Fibroblast of villous mesenchyme (primary cell): ENCODE measurements at places on chromosomes 13 and 19.
A peak's percentile ranks its signal among the peaks of the same experiment; 100 is the strongest.

- no peak for DNase-seq
These were observed 35.6 kb upstream of the TFDP1 start for GRCh38 chr13:113548778-113549621.

DNA sequence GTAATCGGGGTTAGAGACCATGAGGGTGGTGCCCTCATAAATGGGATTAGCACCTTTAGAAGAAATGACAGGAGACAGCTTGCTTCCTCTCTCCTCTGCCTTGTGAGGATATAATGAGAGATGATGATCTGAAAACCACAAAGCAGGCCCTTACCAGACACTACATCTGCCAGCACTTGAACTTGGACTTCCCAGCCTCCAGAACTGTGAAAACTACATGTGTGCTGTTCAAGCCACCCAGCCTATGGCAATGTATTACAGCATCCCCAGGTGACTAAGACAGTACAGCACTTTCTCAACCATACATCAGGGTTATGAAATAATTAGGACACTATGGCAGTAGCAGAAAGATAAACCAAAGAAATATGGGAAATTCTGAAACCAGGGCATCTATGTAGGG, 7.4 kb downstream of the ZNF564 start:
- DNase-seq = peak; percentile 19

GRCh38 chr13:75855847-75856246, 219.7 kb downstream of the LMO7 start:
- DNase-seq = no peak

- DNase-seq = no peak
These were observed 188.3 kb upstream of the MAB21L1 start for GRCh38 chr13:35664747-35665146.

DNA sequence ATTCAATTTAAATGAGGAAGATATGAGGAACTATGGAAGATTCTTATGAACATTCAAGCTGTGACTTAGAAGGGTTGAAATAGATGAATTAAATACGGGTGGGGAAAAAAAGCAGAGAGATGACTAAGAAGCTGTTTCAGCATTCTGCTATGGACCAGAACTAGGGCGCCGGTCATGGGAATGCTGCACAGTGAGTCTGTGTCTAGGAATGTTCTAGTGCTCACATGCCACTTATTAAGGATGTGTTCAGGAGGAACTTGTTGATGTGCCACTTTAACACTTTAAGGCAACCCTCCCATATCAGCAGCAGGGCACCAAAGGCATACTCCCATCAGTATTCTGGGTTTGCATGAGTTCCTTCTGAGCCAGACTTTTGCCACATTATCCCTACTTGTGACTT, 152.1 kb downstream of the POSTN start:
- peak; percentile 90 for DNase-seq

DNA sequence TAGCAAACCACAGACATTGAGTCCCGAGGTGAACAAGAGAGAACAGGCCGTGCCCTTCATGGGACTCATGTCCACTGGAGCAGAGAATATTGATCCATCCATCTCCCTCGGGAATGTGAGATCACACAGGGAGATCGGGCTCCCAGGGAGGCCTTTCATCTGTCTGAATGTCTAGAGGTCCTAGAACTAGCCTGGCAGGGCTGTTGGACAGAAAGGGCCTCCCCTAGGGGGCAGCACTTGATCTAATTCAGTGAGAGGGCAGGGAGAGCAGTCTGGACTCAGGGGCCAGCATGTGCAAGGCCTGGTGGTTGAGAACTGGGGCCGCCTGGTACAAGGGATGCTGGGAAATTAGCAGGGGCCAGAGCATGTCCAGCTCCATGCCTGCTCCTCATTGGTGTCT, 4.3 kb downstream of the RUVBL2 start:
- peak; percentile 47 for DNase-seq

DNA sequence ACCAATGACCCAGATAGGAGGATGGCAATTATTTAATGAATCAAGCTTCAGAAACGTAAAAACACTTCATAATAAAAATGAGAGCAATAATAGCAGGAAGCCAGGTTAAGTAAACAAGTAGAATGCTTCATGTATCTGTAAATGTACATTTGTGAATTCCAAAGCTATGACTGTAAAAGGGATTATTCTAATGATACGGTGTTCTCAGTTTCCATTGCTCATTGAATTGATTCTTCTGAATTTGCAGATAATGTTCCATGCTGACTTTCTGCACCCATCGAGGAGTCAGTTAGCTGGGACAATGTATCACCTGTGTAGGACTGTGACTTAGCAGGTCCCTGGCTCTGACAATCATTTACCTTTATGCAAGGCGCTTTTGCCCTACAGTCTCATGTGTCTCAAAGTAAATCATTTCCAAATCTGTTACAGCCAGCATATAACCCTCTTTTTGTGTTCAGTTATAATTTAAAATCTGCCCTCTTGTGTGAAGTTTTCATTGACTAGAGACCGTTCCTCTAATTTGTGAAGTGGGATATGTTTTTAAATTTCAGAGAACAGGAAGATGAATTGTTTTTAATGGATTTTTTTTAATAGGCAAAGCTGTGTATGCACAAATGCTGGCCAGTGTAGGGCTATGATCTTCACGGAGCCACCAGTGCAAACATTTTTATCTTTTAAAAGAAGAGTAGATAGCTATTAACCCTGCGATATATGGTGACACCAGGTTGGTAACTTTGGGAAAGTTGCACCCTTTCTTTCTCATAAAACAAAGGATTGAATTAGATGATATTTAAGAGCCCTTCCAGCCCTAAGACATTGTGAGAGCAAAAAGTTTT, 267.1 kb downstream of the KLF5 start:
- no peak for DNase-seq

- no peak for DNase-seq
These were observed 43.9 kb downstream of the RCBTB2 start for GRCh38 chr13:48488995-48489394.

DNA sequence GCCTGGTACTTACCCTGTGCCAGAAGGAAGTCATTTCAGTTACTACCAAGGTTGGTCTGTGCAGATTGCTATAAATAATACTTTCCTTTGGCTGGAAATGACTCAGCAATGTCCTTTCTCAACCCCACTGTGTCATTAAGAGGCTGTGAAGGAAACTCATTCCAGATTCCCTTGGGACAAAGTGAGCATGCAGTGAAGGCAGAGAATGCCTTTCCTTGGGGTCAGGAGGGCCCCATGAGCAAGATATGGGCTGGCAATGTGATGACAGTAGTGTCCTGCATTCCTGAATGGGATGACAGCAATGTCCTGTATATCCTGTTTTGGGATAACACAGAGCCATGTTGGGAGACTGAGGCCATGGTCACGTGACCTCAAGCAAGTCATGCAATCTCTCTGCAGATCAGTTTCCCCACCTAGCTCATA, 213.1 kb upstream of the TMTC4 start:
- peak; percentile 78 for DNase-seq

- no peak for DNase-seq
These were observed 79.9 kb downstream of the VWA8 start for GRCh38 chr13:41880966-41881365.

GRCh38 chr19:53183146-53183764, 9.9 kb downstream of the ZNF665 start:
- peak; percentile 30 for DNase-seq

DNA sequence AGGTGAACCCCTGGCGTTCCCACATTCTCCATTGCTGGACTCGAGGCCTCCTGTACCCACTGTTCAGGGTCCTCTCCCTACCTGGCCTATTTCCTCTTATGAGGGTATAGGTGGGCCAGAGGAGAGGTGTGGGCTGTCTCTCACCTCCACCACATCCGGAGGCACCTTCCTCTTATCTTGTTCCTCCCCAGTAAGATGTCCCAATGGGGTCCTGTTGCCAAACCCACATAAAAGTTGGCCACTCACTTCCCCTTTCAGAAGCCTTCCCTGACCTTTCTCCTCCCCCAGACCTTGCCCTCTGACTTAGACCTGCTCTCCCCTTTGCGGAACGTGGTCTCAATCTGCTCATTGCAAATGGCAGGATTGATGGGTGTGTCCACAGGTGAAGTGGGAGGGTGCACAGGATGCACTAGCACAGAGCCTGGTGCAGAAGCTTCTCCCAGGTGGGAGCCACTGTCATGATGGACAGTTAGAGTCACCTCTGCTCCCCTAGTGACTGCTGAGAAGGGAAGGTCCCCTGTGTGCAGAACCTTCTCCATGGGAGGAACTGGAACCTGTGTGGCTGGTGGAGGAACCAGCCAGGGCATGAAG, 1.3 kb downstream of the CYP4F3 start:
- no peak for DNase-seq

DNA sequence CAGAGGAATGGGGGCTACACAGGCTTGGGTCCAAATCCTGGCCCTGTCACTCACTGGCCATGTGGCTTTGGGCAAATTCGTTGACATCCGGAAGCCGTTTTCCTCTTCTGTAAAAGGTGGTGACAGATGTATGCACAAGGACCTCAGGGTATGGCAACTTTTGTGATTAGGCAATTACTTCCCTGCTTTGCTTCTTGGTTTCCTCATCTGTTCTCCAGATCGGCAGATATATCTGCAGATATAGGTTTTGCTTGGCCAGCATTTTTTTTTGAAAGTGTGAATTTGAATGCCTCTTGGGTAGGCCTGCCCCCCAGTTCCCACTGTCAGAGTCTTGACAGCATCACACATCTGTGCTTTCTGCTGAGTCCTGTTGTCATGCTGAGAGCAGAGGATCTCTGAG, 17.7 kb downstream of the TMEM272 start:
- DNase-seq = no peak

DNA sequence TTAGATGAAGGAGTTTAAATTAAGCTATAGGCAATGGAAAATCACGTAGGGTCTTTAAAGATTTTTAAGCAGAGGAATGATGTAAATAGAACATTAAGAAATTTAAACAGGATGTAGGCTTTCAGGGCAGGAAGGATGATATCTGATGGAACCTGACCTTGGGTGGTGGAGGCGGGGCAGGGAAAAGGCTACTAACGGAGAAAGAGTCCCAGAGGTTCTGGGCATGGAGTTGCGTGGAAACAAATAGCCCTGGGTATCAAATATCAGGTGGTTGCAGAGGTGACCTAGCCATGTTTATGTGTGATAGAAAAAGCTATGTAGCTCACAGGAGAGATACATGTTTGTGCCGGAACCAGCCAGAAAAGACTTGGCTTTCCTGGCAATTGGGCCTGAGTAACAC, 7.8 kb upstream of the CDK8 start:
- DNase-seq = peak; percentile 70

DNA sequence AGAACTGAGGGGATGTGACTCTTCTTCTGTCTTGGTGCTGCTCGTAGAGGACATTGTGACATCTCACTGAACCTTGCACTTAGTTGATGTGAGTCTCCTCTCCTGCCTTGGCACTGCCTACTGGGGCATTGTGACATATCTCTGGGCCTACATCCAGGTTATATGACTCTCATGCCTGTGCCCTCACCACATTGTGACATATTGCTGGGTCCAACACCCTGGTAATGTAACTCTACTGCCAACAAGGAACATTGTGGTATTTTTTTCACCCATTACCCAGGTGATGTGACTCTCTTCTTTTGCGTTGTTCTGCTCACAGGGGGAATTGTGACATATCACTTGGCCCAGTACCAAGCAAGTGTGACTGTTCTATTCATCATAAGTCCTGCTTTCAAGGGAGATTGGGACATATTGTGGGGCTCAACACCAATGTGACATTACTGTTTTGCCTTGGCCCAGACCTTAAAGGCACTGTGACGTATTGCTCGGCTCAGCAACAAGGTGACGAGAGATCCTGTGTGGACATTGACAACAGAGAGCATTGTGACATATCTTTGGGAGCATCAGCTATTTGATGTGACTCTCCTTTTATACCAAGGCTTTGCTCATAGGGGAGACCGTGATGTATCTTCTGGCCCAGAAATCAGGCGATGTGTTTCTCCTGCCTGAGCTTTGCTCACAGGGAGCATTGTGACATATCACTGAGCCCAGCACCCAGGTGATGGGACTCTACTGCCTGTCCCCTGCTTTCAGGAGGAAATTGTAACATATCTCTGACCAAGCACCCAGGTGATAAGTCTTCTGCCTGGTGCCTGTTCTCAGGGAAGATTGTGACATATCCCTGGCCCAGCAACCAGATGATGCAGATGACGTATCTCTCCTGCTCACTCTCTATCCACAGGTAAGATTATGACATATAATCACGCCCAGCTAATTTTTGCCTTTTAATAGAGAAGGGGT, 12.2 kb upstream of the ZNF429 start:
- no peak for DNase-seq

GRCh38 chr13:59677966-59678814, 485.5 kb downstream of the DIAPH3 start:
- peak; percentile 59 for DNase-seq

DNA sequence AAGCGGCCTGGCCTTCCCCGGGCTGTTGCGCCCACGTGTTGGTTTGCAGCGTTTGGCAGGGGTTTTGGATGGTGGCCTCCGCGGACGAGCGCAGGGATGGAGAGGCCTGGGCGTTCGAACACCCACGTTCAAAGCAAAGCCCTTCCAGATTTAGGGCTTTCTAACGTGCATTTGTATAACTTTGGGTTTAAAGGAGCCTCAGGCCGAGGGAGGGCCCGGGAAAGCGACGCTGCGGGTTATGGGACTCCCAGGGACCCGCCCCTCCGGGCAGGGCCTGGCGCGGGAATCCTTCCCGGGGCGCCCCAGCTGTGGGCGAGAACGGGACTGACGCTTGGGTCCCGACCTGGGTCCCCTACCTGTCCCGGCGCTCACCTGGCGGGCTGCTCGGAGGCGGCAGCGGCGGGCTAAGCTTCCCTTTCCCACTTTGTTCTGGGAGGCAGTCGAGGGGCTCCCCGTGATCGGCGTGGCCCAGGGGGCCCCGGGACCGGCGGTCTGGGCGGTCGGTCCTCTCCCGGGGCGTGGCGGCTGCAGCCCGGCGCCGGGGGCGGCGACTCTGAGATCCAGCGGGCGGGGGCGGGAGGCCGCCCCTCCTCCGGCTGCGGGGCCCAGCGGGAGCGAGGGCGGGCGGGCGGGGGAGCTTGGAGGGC, at the start of gene FBXO17:
TSS of gene FBXO17 (minus strand) at position 529 of the 647 bp plus-strand sequence. CDS start 25,423 bp downstream, outside the sequence.
- peak; percentile 64 for DNase-seq

DNA sequence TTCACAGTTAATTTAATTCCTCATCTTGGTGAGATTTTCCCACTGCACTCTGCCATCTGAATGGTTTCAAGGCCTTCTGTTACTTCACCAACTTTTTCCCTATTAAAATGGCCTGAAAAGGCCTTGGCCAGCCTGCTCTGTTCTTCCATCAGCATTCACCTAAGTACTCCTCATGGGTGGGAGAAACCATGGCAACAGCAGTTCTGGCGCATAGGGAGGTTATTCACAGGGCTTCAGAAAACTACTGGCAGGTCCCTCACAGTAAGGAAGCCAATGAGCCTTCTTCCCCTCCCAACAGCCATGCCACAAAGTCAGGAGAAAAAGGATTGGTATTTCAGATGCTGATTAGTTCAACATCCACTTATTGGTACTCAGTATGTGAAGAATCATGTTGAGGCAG, 17.2 kb upstream of the GJB2 start:
- no peak for DNase-seq
